ENCODE measurements at places on chromosomes 1 and 21. TPM values are rescaled to one million over a fixed set of nuclear protein-coding genes. Genes with fewer than 3 reads are reported as not detected.
A peak's percentile ranks its signal among the peaks of the same experiment; 100 is the strongest.

Gene CSMD2
- total RNA-seq, result 5.2 TPM

Gene SHISA4
- 8.1 TPM for total RNA-seq

Gene TFF3
- 1.5 TPM for total RNA-seq

Gene BARHL2
- total RNA-seq, result not detected

Gene CD1E
- total RNA-seq, result not detected

DNA sequence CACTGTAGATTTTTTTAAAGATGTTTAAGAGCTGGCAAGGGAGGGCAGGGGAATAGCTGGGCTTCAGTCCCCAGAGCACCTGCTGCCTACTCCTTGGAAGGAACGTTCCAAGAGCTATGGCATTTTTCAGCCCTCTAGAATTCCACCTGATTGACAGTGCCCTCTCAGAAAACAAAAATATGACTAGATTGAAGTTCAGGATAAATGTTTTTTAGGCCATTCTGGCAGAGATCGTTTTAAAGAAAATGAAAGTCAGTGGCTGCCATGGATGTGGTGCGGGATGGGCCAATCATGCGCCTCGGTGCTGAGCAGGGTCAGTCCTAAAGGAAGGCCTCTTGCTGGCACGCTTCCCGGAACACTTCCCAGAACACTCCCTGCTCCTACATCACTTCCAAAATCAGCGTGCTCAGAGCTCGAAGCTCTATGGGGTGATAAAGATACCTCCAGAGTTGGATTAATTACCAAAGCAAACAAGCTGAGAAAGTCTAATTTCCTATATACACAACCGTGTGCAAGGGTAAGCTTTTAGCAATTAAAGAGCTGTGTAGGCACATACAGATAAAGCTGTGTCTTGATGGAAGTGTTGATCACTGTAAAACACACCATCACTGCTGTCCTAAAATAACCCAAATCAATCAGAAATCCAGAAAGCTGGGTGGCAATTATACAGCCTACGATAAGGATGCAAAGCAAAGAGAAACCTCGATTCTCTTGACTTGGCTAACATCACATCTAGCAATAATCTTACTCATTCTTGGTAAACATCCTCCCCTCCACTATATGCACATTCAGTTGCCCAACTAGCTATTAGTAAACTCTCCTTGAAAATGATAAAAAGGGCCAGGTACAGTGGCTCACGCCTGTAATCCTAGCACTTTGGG is 34.6 kb downstream of the TGFBR3 start:
- DNase-seq, result no peak

GRCh38 chr1:212980123-212980785 is 29.9 kb downstream of the VASH2 start:
- DNase-seq, result peak; percentile 55

DNA sequence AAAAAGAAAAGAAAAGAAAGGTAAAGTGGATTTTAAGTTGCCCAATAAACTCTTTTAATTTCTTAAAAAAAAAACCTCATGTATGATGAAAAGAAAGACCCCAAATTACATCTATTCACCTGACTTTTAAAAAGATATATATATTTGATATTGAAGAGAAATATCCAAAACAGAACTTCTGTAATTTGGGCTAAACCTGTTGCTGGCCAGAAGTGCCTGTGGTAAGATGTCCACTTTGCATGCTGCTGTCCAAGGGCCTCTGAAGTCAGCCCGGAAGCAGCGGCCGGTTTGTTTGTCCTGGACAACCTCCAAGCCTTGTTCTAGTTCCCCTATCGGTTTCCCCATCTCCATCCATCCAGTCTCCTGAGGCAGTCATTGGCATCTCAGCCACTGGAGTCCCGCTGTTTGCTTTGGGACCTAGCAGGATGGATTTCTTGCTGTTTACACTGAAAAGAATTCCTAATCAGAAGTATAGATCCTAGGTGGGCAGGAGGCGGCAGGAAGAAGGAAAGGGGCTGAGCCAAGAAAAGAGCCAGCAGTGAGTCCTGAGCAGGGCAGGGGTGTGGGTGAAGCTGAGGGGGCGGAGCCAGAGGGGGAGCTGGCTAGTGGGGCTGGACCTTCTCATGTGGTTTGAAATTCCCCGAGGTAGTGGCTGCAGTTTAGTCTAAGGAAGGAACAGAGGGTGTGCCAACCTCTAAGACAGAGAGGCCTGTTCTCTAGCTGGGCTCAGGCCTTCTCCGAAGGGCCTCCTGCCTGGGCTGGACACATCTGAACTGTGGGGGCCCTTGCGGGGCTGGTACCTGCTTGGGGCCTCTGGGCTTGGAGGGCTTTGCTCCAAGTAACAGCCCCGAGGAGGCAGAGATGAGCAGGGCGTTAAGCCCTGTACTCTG is 3.3 kb downstream of the NCMAP start:
- DNase-seq, result peak; percentile 74

Measured in H9 (cell line).